ENCODE measurements at places on chromosomes 13 and 19.

DNA sequence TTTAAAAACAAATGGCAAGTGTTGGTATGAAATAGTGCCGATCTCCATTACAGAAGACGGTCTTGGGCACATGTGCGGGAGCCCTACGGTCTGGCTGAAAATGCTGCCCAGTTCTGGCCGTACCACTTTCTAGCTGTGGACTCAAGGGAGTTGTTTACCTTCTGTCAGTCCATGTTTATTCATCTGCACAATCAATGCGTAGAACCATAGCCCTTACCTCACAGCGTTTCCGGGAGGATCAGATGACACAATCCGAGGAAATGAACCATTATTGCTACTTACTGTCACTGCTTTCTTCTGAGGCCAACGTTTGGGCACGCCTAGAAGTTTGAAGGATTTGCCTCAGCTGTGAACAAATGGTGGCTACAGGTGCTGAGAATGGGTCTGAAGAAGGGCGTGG lies 31.2 kb downstream of the GADD45B start:
- peak; percentile 29 for DNase-seq

- DNase-seq, result no peak
Measured at GRCh38 chr13:75618308-75618707, 17.8 kb upstream of the LMO7 start.

- no peak for DNase-seq
Measured at GRCh38 chr13:89239361-89240127, 1568.4 kb downstream of the SLITRK5 start.

- DNase-seq, result no peak
Measured at GRCh38 chr13:34842466-34842865, 99.6 kb upstream of the NBEA start.

DNA sequence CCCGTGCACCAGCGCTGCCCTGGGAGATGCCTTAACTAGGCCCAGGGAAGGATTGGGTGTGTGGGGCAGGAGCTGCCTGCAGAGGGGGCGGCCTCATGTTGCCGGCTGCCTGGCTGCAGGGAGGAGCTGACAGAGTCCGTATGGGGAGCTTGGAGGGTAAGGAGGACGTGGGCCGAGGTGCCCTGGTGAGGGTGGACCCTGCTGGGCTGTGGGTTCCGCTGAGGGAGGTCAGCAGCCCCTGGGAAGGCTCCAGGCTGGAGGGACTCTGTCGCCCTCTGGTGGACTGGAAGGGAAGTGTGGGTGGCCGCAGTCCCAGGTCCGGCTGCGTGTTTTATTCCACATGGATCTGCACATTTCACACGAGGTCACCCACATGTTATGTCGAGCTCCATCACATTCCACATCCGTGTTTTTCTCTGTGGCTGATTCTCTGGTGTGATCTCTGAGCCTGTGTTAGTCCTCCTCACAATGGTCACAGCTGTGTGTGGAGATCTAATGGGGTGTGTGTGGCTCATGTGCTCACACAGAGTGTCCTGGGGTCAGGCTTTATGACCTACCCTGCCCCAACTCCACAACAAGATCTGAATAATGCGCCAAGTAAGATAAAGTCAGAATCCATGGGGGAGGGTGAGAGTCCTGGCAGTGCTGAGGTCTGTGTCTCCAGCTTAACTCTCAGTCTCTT lies 1.8 kb upstream of the CEACAM8 start:
- DNase-seq, result peak; percentile 30

GRCh38 chr19:51921949-51922348 lies 5.3 kb upstream of the ZNF613 start:
- DNase-seq, result peak; percentile 28

DNA sequence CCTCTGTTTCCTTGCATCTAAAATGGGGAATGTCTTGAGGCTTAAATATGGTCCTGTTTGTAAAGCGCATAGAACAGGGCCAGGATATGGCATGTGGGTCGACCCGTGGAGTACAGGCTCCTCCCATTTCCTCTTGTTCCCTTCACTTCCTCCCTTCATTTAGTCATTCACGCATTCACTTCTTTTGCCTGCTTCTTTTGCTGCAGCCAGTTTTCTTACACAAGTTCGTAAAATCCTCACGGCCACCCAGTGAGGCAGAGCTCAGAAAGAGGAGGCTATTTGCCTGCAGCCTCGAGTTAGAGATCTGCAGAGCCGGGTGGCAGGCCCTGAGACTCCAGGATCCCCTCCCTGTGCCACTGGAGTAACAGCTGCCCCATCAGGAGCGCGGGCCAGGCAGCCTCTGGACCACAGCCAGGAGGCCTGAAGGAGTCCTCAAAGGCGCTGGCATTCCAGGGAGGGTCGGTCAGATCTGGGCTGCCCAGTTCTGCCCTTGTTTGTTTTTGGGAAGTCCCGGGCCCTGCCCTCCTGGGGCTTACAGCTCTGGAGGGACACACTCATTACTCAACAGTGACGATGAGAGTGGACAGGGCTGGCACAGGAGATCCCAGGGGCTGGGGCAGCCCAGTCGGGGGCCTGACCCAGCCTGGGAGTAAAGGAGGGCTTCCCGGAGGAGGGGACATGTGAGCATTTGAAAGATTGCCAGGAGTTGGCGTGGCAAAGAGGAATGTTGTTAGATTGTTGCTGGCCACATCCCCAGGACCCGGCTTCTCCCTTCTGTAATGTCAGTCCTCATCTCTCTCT lies 4.6 kb downstream of the PPP5C start:
- peak; percentile 60 for DNase-seq

GRCh38 chr13:40337651-40338050 lies 328.8 kb downstream of the FOXO1 start:
- no peak for DNase-seq

GRCh38 chr19:4291184-4291732 lies 10.9 kb downstream of the TMIGD2 start:
- DNase-seq, result no peak

DNA sequence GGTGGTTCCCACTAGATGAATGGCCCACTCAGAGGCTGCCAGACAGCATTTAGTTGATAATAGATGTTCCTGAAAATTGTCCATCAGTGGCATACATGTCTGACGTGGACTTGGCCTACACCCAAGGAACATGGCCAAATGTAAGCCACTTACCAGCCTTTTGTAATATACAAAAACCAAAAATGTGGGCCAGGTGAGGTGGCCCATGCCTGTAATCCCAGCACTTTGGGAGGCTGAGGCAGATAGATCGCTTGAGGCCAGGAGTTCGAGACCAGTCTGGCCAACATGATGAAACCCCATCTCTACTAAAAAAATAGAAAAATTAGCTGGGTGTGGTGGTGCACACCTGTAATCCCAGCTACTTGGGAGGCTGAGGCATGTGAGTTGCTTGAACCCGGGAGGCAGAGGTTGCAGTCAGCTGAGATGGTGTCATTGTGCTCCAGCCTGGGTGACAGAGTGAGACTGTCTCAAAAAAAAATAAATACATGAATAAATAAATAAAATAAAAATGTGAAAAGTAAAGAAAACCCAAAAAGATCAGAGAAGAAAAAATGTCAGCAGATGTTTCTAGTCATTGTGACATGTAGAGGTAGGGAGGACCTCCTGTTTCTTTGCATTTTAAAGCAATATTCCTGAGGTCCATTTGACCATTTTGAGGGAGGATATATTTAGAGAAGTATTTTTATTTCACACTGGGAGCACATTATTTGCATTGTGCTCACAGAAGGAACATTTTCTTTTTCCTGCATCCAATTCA lies 7.1 kb upstream of the WTIP start:
- DNase-seq, result no peak

GRCh38 chr19:42083537-42083936 lies 7.6 kb downstream of the ZNF574 start:
- DNase-seq, result no peak

DNA sequence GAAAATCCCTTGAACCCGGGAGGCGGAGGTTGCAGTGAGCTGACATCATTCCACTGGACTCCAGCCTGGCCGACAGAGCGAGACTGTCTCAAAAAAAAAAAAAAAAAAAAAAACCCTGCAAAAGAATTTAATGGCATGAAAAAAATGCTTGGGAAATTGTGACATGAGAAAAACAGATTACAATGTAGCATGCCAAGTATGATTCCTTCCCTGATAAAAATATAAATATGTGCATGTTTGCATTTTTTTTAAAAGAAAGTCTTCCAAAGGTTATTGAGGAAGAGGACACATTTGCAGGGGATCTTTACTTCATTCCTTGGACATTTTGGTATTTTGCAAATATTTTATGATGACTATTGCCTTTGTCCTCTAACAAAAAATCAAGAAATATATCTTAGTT lies 14.5 kb upstream of the ZBTB32 start:
- DNase-seq, result no peak

GRCh38 chr13:27770809-27771208 lies 21.5 kb upstream of the GSX1 start:
- DNase-seq, result peak; percentile 57

DNA sequence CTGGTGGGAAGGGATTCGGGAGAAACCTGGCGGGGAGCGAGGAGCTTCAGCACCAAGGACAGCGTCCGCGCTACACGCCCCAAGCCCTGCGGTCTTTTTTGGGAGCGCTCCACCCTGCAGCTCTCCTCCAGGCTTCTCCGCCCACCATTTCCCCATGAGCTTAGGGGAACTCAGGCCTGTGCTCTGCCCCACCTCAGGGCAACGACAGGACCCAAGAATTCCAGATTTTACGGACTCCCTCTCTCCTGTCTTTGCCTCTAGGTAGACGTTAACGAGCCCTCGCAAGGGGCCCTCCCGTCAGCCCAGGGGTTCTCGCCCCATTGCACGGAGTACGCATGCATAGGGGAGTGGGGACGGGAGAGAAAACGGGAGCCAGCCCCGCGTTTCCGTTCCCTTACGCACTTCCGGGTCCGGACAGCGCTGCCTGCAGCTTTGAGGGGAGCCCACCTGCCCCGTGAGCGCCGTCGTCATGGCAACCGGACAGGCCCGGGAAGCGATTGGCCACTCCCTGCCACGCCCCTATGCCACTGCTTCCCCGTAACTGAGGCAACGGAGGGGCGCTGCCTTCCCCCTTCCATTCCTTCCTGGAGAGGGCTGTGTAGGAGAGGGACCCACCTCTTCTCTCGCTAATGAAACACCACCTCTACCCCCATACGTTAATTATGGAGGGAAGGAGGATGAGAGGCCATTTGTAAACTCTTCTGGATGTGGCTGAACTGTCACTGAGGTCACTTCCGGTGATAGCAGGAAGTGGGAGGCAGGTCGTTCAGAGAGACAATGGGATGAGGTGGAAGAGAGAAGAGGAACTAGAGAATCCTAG lies 20.8 kb downstream of the NOVA2 start:
- DNase-seq, result no peak

GRCh38 chr19:19547674-19548336 lies 9.7 kb downstream of the CILP2 start:
- DNase-seq, result no peak

DNA sequence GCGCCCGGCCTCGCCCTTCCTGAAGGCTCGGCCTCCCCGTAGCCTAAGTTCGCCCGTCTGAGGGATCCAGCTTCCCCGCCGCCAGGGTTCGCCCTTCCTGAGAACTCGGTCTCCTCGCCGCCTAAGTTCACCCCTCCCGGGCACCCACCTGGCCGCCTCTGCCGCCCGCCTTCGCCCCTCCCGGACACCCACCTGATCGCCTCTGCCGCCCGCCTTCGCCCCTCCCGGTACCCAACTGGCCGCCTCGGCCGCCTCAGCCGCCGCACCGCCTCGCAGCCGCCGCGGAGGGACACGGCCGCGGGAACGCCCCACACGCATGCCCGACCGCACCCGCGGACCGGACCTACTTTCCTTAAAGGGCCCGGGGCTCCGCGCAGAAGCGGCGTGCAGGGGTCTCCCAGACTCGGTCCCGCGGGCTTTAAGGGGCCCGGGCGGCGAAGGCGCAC lies at the start of gene MOB3A:
Gene MOB3A (minus strand): TSS at position 293 of the 446 bp plus-strand sequence. CDS start 17,766 bp downstream, outside the sequence.
- peak; percentile 93 for DNase-seq

- DNase-seq, result no peak
Measured at GRCh38 chr13:111011899-111012298, 97.0 kb upstream of the ANKRD10 start.

DNA sequence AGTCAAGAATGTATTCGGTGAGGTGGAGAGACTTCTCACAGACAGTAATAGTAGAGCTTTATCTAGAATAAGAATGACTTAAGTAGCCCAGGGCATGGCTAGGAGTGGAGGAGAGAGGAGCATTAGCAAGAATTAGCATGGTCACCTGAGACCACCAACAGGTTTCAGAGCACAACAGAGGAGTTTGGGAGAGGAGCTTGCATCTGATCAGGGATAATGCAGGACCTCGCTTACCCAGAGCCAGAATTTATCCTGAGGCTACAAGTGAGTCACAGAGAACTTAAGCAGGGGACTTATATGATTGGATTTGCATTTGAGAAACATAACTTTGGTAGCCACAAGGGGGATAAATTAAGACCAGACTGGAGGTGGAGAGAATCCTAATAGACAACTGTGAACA lies 102.1 kb upstream of the FNDC3A start:
- DNase-seq, result no peak

DNA sequence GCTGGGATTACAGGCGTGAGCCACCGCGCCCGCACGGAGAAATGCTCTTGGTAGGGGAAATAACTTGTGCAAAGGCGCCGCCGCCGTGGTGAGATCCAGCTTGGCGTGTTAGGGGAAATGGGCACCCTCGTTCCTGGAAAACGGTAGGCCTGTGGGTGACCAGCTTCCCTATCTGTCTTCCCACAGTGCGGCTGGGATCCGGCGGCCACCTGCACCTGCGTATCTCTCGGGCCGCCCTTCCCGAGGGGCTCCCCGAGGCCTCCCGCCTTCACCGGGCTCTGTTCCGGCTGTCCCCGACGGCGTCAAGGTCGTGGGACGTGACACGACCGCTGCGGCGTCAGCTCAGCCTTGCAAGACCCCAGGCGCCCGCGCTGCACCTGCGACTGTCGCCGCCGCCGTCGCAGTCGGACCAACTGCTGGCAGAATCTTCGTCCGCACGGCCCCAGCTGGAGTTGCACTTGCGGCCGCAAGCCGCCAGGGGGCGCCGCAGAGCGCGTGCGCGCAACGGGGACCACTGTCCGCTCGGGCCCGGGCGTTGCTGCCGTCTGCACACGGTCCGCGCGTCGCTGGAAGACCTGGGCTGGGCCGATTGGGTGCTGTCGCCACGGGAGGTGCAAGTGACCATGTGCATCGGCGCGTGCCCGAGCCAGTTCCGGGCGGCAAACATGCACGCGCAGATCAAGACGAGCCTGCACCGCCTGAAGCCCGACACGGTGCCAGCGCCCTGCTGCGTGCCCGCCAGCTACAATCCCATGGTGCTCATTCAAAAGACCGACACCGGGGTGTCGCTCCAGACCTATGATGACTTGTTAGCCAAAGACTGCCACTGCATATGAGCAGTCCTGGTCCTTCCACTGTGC lies 2.4 kb downstream of the GDF15 start:
- peak; percentile 87 for DNase-seq

DNA sequence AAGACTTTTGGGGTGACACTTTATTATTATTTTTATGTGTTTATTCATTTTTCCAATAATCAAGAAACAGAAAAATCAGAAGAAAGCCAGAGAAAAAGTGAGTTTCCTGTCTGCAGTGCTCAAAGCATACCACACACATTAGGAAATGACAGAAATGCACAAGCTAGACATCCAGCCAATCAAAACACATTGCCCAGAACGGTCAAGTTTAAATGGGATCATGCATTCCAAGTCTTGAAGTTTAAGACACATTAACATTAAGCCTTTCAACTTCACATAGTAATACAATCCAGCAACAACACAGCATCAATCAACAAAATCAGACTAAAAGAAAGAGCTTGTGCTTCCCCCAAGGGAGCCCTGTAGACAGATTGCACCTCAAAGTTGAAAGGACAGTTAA lies 28.7 kb upstream of the MEDAG start:
- DNase-seq, result no peak

GRCh38 chr19:47210180-47210490 lies 20.9 kb downstream of the BBC3 start:
- no peak for DNase-seq

GRCh38 chr19:55362174-55362989 lies 678 bp downstream of the GARIN5B start:
- no peak for DNase-seq

All from OCI-LY7 (cell line).